T follicular helper cell (primary cell): ENCODE measurements at places on chromosomes 7 and 10.

- DNase-seq: peak; percentile 70
These were observed at the start of gene MINDY3 for GRCh38 chr10:15859906-15860691. TSS of gene MINDY3 (minus strand) at chr10:15860507. CDS start at chr10:15860299, 208 bp downstream.

DNA sequence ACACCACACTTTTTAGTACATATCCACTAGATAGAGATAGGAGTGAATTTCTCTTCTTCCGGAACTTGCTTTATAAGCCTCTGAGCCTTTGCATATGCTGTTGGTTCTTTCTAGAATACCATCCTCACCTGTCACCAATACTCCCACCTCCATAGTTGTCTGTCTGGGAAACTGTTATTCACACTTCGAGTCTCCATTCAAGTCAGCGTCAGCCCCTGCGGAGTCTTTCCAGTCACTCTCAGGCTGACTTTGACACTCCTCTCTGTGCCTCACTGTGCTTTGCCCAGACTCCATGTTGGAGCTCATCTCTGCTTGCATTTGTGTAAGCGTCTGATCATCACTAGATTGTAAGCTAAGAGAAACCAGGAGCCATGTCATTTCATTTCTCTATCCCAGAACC lies 66.5 kb upstream of the NRBF2 start:
- DNase-seq: no peak

DNA sequence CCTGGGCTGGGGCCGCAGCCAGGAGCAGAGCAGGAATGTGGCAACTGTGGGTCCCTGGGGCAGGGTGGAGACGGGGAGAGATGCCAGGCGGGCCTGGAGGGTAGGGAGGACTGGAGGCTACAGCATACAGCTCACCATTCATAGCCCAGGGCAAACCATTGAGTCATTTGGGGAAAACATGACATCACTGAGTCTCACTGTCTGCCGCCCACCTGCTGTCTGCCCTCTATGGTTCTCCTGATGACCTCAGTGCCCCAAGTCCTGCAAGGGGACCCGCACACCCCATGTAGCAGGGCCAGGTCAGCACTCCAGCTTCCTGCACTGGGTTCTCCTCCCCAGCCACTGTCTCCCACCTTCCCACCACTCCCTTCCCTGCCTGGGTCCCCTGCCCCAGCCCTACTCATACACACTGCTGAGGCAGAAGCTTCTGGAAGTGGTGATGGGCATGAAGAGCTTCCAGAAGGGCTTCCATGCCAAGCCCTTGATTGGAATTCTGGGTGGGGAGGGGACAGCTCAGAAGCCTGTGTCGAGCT lies 10.4 kb downstream of the CHST3 start:
- DNase-seq: no peak

GRCh38 chr10:70137135-70137534 lies 4.5 kb upstream of the AIFM2 start:
- DNase-seq: no peak

DNA sequence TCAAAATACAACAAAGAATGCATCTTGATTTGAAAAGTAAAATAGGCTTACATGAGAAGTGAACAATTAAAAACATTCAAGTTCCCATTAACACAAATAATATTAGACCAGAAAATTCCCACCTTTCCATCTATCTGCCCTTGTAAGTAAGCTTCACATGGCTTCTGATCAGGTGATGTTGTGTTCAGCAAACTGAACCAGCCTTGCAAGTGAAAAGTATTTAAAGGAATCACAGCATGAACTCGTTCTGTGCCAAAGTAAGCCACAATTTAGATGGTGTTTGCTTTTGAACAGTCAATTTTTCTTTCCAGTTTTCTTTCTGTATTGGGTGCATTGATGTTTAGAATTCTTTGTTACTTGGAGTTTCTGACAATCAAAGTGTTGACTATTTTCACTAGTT lies 347.9 kb downstream of the TNS3 start:
- DNase-seq: no peak

DNA sequence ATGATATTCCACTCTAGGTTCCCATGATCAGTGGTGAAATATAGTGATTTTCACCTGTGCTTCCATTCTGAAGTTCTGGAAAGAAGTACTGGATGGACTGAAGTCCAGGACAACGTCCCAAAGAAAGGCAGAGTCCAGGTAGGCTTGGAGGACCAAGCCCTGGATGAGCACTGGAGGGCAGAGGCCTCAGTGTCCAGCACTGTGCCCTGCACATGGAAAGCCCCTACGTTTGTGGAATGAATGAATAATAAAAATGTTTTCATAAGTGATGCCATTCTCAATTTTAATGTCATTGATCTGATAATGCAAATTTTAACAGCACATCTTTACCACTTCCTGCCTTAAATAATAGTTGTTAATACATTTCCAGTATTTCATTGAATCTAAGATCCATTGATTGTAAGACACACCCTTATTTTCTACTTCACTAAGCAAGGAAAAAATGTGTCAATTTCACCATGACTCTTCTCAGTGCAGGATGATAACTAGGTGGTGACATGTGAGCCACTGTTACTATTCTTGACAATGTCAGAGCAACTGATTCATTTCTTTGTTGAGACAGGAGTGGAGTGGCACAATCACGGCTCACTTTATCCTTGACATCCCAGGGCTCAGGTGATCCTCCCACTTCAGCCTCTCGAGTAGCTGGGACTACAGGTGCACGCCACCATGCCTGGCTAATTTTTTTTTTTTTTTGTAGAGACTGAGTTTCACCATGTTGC lies 35.2 kb downstream of the ZNF783 start:
- DNase-seq: no peak

DNA sequence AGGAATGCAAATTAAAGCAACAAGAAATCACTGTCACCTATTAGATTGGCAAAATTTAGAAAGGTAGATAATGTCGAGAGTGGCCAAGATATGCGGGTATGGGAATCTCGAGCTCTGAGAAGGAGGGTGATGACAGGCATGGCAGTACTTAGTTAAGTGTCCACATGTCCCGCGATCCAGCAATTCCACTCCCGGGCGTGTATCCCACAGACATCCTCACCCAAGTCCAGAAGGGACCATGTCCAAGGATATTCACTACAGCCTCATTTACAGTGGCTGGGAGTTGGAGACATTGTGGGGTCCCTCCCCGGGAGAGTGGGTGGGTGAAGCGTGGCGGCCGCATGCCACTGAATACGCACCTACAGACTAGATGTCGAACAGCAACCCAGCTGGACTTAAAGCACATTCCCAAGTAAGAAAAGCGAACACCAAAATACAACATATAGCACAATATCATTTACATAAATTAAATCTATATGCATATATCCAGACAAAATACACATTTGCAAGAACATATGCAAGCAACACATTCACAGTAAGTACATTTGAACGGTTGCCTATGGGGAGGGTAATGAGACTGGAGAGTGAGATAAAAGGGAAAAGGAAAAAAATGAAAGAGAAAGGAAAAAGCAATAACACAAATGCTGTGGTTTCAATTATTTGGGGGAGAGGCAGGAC lies 9.9 kb downstream of the KCNH2 start:
- no peak for DNase-seq

- no peak for DNase-seq
These were observed 110.1 kb downstream of the WDR37 start for GRCh38 chr10:1166101-1166827.

GRCh38 chr10:104099941-104100340 lies 14.3 kb upstream of the COL17A1 start:
- no peak for DNase-seq
